ENCODE measurements at places on chromosomes 1 and 21. TPM values are rescaled to one million over a fixed set of nuclear protein-coding genes. Genes with fewer than 3 reads are reported as not detected.

Gene BTG2
- 110 TPM for total RNA-seq

Gene SELL
- total RNA-seq: 0.69 TPM

- H3K36me3 ChIP-seq: no peaks in the 10 kb centered on the region
- no peak overlapping the region for H3K27ac ChIP-seq
- H3K27me3 ChIP-seq: peaks cover 88% of the 10 kb centered on the region
These were observed 6.6 kb downstream of the RSPO1 start for GRCh38 chr1:37628026-37628556.

DNA sequence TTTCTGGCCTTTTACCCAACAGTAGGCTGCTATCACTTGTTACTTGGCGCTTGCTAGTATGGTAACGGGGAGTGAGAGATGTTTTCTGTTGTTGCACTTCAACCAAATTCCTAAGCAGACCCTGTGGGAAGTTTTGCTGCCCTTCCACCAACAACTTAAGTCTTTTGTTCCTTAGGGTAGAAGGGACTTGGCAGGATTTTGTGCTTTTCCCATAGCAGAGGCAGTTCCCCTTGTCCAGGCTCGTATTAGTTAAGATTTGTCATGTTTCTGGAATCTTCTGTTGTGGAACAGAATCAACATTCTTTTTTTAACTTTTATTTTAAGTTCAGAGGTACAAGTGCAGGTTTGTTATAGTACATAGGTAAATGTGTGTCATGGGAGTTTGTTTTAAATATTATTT is 73.2 kb upstream of the SGIP1 start:
- H3K4me3 ChIP-seq: no peak overlapping the region
- H3K27me3 ChIP-seq: peaks cover 62% of the 10 kb centered on the region
- DNase-seq: no peak
- H3K4me1 ChIP-seq: no peaks in the 10 kb centered on the region
- H3K27ac ChIP-seq: no peak overlapping the region

Gene OR10Z1
- total RNA-seq: not detected

- H3K36me3 ChIP-seq: peaks cover 22% of the 10 kb centered on the region
- no peak for DNase-seq
- no peak overlapping the region for H3K27ac ChIP-seq
- no peaks in the 10 kb centered on the region for H3K27me3 ChIP-seq
- no peak overlapping the region for H3K4me3 ChIP-seq
These were observed 58.1 kb downstream of the SCCPDH start for GRCh38 chr1:246782120-246782900.

Gene TSPEAR
- not detected for total RNA-seq

- peaks cover 19% of the 10 kb centered on the region for H3K4me1 ChIP-seq
- no peaks in the 10 kb centered on the region for H3K36me3 ChIP-seq
- no peak overlapping the region for H3K27ac ChIP-seq
- no peak overlapping the region for H3K4me3 ChIP-seq
- no peak for DNase-seq
These were observed 2.2 kb upstream of the IRF6 start for GRCh38 chr1:209808059-209808581.

- no peak for DNase-seq
- H3K4me3 ChIP-seq: no peak overlapping the region
These were observed 81.4 kb downstream of the NENF start for GRCh38 chr1:212514056-212514614.

DNA sequence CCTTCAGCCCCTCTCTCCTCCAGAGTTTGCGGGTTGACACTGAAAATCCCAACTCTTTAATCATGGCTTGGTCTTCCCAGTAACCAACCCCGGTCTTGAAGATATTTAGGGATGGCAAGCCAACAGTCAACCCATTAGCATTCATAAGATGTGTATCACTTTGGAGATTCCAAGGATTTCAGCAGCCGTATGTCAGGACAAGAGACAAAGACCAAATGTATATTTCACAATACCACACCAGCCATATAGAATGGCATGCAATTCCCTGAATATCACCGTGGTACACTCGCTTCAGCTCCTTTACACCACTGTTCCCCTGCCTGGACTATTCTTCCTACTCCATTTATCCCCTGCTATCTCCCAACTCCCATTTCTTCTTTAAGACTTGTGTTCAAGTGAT is 109.2 kb downstream of the CSMD2 start:
- no peak overlapping the region for H3K27ac ChIP-seq
- H3K4me1 ChIP-seq: peaks cover 5% of the 10 kb centered on the region
- no peak for DNase-seq
- H3K36me3 ChIP-seq: no peaks in the 10 kb centered on the region
- H3K4me3 ChIP-seq: no peak overlapping the region
- peaks cover 6% of the 10 kb centered on the region for H3K27me3 ChIP-seq

DNA sequence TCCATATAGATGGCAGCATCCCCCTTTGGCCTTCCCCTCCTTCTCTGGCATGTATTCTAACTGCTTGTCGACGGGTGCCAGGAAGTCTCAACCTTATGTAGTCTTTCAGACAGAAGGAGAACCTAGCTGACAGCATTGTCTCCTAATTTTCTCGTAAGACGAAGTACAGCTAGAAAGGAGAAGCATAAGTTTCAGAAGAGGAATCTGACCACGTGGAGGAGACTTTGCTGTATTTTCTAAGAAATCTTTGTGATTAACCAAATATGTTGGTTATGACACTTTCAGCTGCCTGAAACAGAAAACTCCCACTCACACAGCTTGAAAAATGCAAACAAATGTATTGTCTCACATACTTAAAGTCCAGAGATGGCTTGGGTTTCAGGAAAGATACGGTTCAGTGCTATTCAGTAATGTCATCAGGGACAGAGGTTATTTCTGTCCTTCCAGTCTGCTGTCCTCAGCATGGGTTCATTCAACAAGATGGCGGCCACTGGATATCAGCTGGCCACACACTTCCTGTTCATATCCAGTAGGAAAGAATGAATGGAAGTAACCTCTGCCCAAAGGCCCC is 109.5 kb upstream of the ZNF648 start:
- H3K4me3 ChIP-seq: no peak overlapping the region
- no peak overlapping the region for H3K27ac ChIP-seq
- peaks cover 3% of the 10 kb centered on the region for H3K27me3 ChIP-seq
- DNase-seq: no peak

DNA sequence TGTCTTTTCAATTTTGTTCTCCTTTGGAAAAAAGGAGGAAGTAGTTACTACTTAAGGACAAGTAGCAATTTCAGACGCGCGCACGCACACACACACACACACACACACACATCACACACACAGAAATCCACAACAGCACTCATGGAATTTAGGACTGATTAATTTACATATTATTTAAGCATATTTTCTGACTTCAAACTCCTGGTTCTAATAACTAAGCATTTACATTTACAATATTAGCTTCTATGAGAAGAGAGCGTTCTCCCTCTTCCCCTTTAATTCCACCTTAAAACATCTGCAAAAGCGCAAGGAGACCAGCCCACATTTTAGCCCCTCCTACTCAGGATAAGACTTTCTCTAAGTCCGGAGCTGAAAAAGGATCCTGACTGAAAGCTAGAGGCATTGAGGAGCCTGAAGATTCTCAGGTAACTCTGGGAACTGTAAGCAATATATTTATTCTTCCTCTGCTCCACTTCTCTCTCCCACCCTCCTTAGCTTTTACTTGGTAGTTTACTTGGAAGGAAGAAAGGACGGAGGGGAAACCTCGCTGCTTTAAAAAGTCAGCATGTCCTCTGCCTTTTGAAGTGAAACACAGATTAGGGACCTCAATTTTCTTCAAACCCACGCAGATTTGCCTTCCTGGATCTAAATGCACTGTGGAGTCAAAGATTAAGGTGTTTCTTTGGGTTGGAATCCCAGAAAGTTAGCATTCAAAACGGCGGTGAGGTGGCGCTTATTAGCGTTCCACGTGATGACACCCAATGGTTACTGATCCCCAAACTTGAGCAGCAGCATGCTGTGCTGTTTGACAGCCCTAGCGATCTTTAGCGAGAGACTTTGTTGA is at the start of gene PLA2G4A:
TSS of gene PLA2G4A (plus strand) at position 339 of the 844 bp plus-strand sequence. CDS start 25,406 bp downstream, outside the sequence.
- DNase-seq: no peak
- H3K4me1 ChIP-seq: peaks cover 6% of the 10 kb centered on the region
- peaks cover 9% of the 10 kb centered on the region for H3K27me3 ChIP-seq
- H3K4me3 ChIP-seq: peak within 1 kb of the TSS; percentile 83
- no peaks in the 10 kb centered on the region for H3K36me3 ChIP-seq

- no peaks in the 10 kb centered on the region for H3K4me1 ChIP-seq
- no peak overlapping the region for H3K27ac ChIP-seq
- no peaks in the 10 kb centered on the region for H3K27me3 ChIP-seq
- no peak overlapping the region for H3K4me3 ChIP-seq
- no peaks in the 10 kb centered on the region for H3K36me3 ChIP-seq
- no peak for DNase-seq
These were observed 352.5 kb downstream of the ZNF326 start for GRCh38 chr1:90347366-90347765.

Gene ZNF670
- total RNA-seq: 13.0 TPM

All from progenitor cell of endocrine pancreas (in vitro differentiated cells).